ENCODE measurements at places on chromosomes 13 and 19.

GRCh38 chr13:34256236-34256635, 438.3 kb downstream of the RFC3 start:
- DNase-seq: no peak

- DNase-seq: no peak
Observed at GRCh38 chr13:97492257-97492656, 58.3 kb downstream of the RAP2A start.

GRCh38 chr19:7427944-7428343, 60.9 kb downstream of the PEX11G start:
- no peak for DNase-seq

- no peak for DNase-seq
Observed at GRCh38 chr13:95083758-95084157, 217.5 kb downstream of the ABCC4 start.

DNA sequence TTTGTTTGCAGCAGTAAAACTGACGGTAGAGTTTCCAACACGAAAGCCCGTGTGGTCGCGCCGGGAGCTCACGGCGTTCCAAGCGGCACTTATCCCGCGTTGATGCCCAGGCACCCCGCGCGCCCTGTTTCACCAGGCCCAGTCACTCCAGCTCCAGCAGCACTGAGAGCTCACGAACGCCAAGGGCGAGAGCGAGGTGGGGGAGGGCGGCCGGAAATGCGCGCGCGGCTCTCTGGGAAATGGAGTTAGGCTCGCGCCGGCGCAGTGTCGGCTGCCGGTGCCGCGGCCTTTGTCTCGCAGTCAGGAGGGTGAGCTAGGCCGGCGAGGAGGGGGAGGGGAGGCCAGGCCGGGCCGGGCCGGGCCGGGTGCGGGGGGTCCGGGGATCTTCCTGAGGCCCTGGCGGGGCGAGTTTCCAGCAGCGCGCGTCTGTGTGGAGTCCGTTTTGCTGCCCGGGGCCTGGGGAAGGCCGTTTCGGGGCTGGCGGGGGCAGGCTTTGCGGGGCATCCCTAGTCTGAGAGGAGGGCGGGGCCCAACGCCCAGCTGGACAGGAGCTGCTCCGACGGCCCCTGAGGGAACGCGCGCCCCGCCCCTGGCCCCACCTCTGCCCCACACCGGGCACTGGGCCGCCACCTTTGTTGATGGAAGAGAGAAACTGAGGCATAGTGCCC, at the start of gene ZNF135:
TSS of gene ZNF135 (plus strand) at position 280 of the 668 bp plus-strand sequence. CDS start 721 bp downstream, outside the sequence.
- peak; percentile 80 for DNase-seq

DNA sequence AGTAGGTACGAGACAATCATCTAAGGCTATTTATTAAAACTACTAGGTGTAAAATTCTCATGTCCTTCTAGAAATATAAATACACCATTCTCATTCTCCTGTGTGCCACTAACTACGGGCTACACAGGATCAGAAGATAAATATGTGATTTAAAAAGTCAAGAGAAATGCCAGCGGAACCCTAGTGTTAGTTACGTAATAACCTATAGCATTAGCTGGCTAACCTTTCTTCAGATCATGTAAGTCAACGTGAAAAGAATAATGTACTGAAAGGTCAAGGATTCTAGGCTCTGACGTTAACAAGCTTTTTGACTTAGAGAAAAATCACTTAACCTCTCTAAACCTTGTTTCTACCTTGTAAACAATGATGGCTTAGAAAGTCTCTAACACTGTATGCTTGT, 121.8 kb downstream of the RGCC start:
- DNase-seq: no peak

- DNase-seq: no peak
Observed at GRCh38 chr19:48135411-48135810, 24.8 kb upstream of the PLA2G4C start.

DNA sequence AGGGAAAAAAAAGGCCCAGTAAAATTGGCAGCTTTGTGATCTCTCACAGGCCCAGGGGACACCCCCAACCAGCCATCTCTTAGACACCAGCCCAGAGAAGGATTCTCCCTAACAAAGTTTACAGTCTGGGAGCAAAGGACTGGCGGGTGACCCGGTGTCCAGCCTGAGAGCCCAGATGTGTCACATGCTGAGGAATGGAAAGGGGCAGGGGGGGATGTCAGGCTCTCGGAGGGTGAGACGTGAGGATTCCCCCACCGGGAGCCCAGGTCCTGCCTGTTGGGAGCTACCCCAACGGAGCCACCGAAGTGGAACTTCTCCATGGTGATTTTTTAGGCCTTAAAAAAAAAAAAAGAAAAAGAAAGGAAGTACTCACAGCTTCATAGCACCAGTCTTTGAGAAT, 4.8 kb upstream of the CTXN1 start:
- no peak for DNase-seq

Measured in activated CD8-positive, alpha-beta memory T cell treated with anti-CD3 and anti-CD28 coated beads for 24 hours (primary cell).